ENCODE measurements at places on chromosomes 1 and 21.

- DNase-seq = no peak
Measured at GRCh38 chr1:220552672-220553260, 24.8 kb downstream of the MARK1 start.

GRCh38 chr1:199096591-199096990 is 457.8 kb downstream of the PTPRC start:
- no peak for DNase-seq

DNA sequence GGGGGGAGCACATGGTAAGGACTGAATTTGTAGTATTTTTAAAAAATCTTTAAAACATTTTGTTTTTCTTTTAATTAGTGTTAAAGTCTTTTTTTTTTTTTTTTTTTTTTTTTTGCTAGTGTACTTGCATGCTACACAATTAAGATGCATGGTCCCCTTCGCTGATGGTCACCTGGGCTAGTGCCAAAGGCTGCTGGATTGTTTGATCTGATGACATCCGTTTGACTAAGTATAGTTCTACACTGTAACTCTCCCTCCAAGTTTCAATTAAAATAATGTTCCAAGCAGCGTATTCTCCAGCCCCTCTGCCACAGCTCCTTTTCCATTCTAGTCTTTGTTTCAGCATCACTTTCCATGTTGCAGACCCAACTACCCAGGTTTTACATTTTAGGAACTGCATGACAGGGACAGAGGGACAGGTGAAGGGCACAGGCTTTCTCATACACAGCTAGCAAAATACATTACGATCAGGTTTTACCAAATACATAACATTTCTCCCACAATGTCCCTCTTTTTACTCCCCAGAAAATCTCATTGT is 852 bp upstream of the RAVER2 start:
- no peak for DNase-seq

DNA sequence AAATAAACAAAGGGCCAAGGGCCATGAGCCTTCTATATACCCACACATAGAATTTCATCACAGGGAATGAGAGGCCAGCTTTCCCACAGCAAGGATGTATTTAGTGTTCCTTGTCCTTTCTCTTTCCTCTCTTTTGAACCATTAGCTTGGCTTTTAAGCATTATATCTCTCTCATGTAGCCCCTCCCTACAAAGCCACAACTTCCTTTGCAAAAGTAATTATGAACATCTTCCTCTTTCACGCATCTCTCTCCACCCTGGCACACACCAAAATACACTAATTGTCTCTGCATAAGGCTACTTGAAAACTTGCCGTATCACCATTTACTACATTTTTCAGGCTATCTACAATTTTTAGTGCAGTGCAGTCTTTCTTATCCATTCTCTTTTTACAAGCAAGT is 1.9 kb upstream of the AK5 start:
- DNase-seq = no peak

DNA sequence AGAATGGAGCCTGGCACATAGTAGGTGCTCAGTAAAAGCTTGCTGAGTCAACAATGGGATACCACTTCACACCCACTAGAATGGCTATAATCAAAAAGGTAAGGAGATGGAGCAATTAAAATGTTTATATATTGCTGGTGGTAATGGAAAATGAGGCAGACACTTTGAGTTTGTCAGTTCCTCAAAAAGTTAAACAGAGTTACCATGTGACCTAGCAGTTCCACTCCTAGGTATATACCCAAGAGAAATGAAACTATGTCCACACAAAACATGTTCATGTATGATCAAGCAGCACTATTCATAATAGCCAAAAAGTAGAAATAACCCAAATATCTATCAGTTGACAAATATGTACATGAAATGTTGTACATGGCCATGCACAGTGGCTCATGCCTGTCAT is 74.8 kb upstream of the ECE1 start:
- no peak for DNase-seq

Measured in stimulated activated CD8-positive, alpha-beta memory T cell treated with anti-CD3 and anti-CD28 coated beads, Interleukin-4, amount 100 ng/mL, for 1 hour (primary cell).